ENCODE measurements at places on chromosomes 12 and 14.
A peak's percentile ranks its signal among the peaks of the same experiment; 100 is the strongest.

DNA sequence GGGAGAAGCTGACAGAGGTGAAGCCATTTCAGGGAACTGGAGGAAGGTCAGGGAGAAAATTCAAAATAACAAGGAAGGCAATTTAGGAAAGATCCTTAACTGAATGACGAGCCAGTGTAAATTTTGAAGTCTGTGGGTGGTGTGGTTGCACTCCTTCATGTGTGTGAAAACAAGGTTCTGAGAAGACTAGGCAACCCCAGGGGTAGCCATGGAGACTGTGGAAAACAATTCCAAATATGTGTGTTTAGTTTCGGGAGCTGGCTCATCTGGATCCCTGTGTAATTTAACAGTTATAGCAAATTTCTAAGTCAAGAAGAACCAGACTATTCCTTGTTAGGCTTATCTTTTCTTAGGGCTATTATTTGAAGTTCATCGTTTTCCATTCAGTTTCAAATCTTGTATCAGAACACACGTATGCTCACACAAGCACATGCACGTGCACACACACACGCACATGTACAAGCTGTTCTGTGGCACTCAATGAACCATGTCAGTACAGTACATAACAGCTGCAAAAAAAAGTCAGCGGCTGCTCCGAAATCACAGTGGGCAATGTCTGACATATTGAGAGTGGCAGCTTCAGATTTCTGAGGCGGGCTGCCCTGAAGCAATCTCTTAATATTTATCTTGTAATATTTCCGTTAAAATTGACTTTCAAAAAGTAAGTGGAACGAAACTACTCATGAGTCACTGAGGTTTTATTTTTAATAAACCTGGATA is 411.2 kb downstream of the AEBP2 start:
- DNase-seq, result no peak

GRCh38 chr12:58254463-58255100 is 313.2 kb downstream of the ATP23 start:
- DNase-seq, result no peak

DNA sequence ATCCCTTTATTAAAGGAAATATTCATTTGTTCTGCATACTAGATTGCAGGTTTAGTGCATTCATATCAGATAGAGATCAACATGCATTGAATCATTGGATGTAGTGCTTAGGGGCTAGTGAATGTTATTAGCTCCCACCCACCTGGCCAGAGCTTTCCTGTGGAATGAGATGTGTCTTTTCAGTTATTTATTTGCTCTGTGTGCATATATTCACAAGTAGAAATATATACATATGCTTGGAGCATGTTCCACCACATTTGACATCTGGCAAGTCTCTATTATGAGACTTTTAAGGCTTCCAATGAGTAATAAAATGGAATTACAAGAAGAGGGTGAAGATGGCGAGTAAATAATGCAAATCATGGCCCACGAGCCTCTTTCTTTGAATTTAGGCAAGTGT is 180.0 kb upstream of the LMO3 start:
- no peak for DNase-seq

DNA sequence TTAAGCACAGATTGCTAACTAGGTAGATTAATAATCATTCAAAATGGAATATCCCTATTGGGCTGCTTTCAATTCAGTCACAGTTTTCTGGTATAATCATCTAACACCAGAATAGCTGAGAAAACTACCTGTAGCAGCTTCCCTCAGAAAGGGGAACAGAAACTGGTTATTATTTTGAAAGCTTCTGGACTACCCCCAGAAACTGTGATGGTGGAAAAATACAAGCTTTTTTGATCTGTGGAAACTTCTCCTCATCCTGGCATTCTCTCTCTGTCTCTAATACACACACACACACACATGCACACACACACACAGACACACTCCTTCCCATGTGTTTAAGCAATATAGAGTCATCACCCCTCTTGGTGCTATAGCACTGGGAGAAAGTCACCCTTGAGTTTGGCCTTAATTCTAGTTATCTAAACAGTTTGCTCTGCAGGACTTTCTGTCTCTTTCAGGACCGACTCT is 251.5 kb upstream of the LMO3 start:
- no peak for DNase-seq

DNA sequence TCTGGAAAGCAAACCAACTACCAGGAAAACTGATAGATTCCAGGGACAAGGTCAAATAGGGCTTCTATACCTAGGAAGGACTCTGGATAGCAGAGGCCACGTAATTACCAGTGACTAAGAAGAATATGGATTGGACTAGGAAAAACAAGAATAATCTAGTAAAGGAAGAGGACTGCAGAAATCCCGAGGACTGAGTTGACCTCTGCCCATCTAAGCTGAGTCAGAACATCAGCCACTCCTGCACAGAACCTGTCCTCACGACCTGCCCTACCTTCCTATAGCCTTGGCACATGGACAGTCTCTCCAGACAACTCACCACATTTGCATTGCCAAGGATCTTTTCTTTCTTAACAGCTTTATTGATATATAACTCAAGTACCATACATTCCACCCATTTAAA is 2.3 kb downstream of the OR6J1 start:
- peak; percentile 50 for DNase-seq

DNA sequence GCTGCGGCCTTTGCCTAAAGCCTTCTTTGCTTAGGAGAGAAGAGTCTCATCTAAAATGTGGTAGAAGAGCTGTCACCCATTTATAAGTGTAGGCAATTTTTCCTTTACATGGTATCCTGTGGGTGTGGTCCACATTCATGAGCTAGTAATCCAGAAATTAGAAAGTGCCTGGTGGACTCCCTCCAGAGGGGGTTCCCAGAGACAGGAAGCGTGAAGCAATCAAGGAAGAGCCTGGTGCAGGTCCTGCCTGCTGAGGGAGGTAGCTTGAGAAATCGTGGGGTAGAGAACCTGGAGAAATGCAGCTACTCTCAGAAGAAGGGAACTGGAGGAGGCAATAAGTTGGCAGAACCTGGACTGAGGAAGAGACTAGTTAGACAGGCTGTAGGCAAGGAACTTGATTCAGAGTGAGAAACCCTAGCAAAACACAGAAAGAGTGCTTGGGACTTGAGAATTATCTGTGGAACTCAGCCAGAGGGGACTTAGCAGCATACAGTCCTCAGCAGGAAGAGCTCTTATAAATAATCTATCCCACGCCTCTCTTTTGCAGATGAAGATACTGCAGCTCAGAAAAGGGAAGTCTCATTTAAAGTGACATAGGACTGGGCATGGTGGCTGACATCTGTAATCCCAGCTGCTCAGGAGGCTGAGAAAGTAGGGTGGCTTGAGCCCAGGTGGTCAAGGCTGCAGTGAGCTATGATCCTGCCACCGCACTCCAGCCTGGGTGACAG is 182.4 kb upstream of the CCND2 start:
- no peak for DNase-seq

Measured in A549 (cell line).